WTC11 (cell line): ENCODE measurements at places on chromosomes 3 and 15.
A peak's percentile ranks its signal among the peaks of the same experiment; 100 is the strongest.

DNA sequence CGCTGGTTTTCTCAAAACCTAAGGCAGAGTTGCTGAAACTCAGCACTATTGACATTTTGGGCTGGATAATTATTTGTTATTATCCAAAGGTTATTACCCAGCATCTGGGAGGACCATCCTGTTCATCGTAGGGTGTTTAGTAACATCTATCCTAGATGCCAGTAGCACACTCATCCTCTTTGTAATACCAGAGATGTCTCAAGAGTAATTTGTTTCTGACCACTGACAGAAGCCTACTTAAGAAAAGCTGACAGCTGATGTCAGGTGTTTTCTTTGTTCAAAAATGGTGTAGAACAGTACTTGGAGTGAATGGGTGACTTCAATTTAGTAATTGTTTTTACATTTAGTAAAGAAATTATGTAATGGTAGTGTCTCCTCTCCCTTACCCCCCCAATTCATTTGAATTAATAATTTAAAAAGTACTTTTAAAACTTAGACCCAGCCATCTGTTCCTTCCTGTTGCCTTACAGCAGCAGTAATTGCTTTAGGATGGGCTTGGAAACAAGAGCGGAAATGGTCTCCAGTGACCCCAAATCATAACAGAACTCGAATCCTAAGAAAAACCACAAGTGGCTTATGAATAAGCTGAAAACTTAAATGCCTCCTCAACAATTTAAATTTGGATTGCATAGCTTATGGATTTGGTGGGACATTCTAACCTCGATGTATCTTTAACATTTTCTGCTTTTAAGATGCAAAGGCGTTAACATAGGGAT is 105.4 kb downstream of the PTPRG start:
- DNase-seq, result no peak

- DNase-seq, result peak; percentile 94
Measured at GRCh38 chr3:32781211-32781968, 36.4 kb upstream of the TRIM71 start.

DNA sequence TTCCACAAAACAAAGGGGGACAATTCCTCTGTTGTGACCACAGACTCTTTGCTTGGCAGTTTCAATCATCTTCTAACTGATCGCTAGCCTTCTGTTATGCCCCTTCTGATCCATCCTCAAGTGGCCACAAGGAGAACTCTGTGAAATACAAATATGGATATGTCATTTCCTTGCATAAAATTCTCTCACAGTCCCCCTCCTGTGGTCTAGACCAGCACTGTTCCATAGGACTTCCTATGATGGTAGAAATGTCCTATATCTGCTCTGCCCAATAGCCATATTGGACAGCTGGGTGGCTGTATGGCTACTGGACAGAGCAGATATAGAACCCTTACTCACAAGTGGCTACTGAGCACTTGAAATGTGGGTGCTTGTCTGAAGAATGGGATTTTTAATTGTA is 25.9 kb upstream of the SNRK start:
- no peak for DNase-seq

- DNase-seq, result no peak
Measured at GRCh38 chr15:96599268-96599667, 268.8 kb downstream of the NR2F2 start.

- no peak for DNase-seq
Measured at GRCh38 chr3:97148931-97149330, 334.5 kb downstream of the EPHA6 start.

GRCh38 chr3:142973217-142974009 is 9.9 kb upstream of the PAQR9 start:
- no peak for DNase-seq

GRCh38 chr3:122169911-122170310 is 13.6 kb upstream of the CASR start:
- DNase-seq, result no peak

GRCh38 chr3:170154084-170154483 is 27.4 kb downstream of the PHC3 start:
- no peak for DNase-seq

- DNase-seq, result no peak
Measured at GRCh38 chr3:128078322-128078721, 26.1 kb downstream of the SEC61A1 start.

GRCh38 chr3:107882881-107883280 is 207.9 kb downstream of the CD47 start:
- DNase-seq, result no peak

- DNase-seq, result no peak
Measured at GRCh38 chr3:14826069-14826468, 7.3 kb downstream of the FGD5 start.

- no peak for DNase-seq
Measured at GRCh38 chr15:99017322-99017701, 9.7 kb upstream of the PGPEP1L start.

GRCh38 chr3:34504775-34505174 is 706.3 kb downstream of the PDCD6IP start:
- no peak for DNase-seq

GRCh38 chr15:74792227-74793016 is 10.5 kb downstream of the CSK start:
- DNase-seq, result no peak

DNA sequence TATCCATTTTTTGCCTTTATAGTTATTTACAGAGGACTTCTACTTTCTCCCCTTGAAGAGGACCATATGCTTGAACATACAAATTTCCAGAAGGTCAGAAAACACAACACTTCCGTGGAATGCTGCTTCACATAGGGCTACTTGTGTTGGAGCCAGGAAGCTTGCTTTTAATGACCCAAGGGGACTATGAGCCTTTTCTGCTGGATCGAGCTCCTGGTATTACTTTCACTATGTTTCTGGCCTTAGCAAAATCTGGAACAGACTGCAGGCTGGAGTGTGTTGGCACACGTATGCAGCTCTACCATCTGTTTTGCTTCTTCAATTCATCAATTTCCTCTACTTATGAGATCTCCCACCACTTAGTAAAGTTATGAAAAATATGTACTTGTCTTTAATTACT is 69.3 kb upstream of the CBLB start:
- DNase-seq, result no peak

GRCh38 chr15:78170848-78171773 is 21.9 kb downstream of the IDH3A start:
- no peak for DNase-seq

GRCh38 chr3:139287557-139287956 is 56.3 kb upstream of the MRPS22 start:
- DNase-seq, result no peak

- no peak for DNase-seq
Measured at GRCh38 chr15:51260202-51260601, 78.2 kb downstream of the CYP19A1 start.

- DNase-seq, result peak; percentile 76
Measured at GRCh38 chr15:70451821-70452653, 311.3 kb downstream of the UACA start.

DNA sequence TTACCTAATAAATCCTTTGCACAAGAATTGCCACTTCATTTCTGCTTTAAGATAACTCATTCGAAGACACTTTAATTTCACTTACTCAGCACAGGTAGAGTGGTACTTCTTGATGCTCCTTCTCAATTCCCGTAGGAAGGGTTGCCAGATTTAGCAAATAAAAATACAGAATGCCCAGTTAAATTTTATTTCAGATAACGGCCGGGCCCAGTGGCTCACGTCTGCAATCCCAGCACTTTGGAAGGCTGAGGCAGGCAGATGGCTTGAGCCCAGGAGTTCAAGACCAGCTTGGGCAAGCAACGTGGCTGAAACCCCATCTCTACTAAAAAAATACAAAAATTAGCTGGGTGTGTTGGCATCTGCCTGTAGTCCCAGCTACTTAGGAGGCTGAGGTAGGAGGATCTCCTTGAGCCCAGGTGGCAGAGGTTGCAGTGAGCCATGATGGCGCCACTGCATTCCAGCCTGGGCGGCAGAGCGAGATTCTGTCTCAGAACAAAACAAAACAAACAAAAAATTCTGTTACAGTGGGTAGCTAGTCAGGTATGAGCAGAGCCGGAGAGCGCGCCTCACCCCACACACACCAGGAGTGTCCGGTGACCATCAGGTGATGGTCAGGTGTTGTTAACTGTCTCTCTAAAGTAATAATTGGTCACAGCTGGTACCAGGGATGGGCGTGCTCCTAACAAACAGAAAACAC is 92.8 kb downstream of the DNAH12 start:
- DNase-seq, result no peak

DNA sequence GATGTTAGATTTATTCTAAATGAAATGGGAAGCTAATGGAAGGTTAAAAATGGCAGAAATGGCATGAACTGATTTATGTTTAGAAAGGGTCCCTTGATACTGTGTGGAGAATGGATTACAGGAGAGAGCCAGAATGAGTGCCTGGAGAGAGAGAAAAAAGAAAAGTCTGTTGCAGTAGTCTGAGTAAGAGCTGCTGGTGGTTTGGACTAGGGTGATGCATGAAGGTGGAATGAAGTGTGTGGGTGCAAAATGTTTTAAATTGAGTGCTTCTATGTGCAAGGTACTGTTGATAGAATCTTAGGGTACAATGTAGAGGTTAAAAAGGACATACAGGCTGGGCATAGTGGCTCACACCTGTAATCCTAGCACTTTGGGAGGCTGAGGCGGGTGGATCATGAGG is 11.4 kb upstream of the MGA start:
- no peak for DNase-seq

GRCh38 chr3:144369129-144369879 is 397.7 kb downstream of the DIPK2A start:
- DNase-seq, result no peak

- no peak for DNase-seq
Measured at GRCh38 chr3:178583963-178584575, 47.8 kb downstream of the KCNMB2 start.

GRCh38 chr3:37096288-37096687 is 78.1 kb downstream of the LRRFIP2 start:
- DNase-seq, result no peak

DNA sequence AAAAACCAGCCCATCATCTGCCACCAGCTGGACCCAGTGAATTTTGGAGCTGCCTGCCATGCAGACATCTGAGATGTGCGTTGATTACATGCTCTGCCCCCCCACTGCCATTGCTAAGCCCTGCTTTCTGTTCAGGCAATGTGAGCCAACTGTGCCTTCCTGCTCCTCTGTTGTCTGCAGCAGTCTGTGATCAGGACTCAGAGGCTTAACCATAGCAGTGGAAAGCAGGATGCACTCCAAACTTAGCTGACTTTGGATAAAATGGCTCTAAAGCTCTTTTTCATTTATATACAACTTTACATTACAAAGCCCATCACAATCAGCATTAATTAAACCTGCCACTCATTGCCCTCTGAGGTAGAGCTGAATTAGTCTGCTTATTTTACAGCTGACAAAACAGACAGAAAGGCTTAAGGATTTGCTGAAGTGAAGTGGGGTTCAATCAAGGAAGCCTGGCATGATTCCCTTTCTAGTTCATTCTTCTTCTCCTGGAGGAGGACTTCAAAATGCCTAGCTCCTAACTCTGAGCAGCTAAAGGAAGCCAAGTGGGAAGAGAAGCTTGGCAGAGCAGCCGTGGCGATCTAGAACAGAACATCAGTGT is 15.7 kb upstream of the RPS27L start:
- DNase-seq, result no peak

GRCh38 chr3:46449755-46450552 is 14.8 kb downstream of the LTF start:
- DNase-seq, result peak; percentile 50

- DNase-seq, result no peak
Measured at GRCh38 chr3:2392981-2393380, 294.3 kb downstream of the CNTN4 start.

GRCh38 chr15:57698991-57699390 is 7.5 kb upstream of the POLR2M start:
- no peak for DNase-seq

GRCh38 chr15:61309031-61309511 is 80.0 kb upstream of the RORA start:
- DNase-seq, result no peak

GRCh38 chr3:66454464-66454859 is 46.4 kb downstream of the LRIG1 start:
- DNase-seq, result no peak
